ENCODE measurements at places on chromosomes 16 and 17.

DNA sequence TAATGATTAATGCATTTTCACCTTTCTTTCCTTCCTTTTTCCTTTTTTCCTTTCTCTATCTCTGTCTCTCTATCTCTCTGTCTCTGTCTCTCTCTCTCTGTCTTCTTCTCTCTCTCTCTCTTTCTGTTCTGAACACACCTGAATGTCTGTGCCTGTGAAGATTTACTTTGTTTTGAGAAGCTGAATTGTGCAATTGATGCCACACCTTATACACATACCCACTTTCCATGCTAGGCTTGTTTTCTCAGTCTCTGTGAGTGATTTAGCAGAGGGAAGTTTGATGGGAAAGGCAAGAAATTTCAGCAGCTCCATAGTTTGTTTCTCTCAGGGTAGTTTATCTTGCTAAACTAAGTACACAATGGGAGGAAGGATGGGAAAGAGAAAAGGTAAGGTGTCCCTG, 9.3 kb upstream of the CAPNS2 start:
- no peak for DNase-seq

DNA sequence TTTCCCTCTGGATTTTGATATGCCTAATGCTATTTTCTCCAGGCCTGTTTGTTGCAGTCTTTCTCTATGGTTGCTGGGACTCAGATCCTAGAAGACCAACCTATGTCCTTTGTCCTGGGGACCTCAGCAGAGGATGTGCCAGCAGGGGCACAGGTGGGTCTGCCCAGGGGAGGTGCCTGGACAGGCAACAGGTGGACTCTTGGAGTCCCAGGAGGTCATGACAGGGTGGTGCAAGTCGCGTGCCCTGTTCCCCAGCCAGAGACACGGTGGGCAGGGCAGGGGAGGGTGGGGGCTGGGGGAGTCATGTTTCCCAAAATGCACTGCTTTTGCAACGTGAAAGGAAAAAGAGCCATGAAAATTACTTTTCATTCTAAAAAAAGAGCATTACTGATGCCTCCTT, 26.3 kb upstream of the PLLP start:
- no peak for DNase-seq

DNA sequence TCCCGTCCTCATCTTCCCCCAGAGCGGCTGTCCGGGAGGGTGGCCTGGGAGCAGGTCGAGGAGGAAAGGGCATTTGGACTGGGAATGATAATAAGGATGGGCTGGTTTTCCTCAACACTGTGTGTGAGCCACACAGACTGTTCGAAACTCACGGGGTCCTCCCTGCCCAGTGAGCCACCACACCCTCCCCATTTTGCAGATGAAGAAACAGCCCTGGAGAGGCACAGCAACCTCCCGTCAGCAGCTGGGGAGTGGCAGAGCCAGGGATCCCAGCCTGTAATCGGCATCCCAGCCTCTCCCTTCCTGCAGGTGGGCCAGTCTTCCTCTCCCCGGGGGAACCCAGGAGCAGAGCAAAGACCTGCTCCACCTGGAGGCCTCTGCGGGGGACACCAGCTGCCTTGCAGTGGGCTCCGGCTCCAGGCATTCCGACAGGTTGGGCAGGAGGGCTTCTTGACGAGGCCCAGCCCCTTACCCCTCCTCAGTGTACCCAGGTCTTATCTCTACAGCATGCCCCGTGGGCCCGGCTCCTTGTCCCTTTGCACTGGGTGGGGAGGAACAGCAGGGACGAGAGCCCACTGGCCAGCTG, 23.8 kb downstream of the ENGASE start:
- no peak for DNase-seq

- no peak for DNase-seq
Observed at GRCh38 chr17:17721140-17721668, 39.9 kb downstream of the RAI1 start.

DNA sequence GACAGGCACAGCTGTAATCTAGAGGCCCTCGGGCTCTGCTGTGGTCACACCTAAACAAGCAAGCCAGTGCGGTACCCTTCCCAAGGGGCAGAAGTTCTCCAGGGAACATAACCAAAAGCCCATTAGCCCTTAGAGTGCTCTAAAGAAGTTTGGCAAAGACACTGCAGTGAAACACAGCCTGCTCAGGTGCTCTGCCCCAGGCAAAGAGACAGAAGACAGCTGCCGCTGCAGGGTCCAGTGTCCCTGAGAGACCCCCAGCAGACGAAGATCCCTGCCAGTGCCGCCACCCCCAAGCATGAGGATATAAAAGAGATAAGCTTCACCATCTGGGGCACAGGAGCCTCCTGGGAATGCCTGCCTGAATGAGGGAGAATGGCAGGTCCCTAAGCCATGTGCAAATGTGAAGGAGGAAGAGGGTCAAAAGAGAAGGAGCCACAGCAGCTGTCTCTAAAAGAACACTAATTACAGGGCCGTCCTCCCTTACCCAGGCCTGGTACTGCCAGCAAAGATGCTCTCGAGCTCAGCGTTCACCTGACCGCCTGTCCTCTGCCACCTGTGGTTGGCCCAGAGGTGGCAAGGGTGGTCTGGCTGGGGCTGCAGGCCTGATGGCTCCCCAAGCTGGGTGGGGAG, 29.7 kb downstream of the CUEDC1 start:
- peak; percentile 13 for DNase-seq

DNA sequence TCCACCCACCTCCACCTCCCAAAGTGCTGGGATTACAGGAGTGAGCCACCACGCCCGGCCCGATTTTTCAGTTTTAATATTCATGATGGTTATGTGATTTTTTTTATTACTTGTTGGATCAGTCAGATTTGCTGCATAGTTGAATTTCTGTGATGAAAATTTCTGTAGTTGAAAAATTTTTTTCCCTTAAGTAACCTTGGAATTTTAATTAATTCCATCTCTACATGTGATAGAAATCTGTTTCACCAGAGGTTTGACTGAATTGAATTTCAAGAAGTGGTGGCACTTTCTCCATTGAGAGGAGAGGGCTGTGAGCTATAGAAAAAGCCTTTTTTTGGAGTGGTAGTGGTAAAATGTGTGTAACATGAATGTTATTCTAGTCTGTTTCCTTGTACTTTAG, 24.7 kb downstream of the WIPF2 start:
- no peak for DNase-seq

DNA sequence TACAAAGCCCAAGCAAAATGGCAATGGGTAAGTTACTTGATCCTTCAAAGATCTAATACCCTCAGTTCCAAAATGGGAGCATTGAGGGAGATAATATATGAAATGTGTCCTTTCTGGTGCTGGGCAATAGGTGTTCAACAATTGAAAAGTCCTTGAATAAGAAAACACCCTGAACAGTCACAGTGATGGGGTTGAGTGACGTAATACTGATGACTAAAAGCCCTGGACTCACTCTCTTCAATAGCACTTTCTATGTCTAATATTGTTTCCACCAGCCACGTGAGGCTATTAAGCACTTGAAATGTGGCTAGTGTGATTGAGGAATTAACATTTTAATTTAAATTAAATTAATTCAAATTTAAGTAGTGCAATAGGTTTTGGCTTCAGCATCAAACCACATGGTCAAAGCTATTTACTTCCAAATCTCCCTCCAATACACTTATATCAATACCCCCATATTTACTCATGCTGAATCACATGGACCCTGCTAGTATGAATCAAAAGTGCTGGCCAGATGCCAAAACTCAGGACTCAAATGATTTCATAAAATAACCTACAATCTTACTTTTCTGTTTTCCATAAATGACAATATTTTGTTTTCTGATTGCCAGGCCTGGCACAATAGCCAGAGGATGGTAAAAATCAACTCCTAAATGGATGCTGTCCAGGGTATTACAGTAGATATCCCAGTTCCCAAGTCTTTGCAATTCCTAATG, 516.2 kb downstream of the HAPSTR1 start:
- no peak for DNase-seq

- no peak for DNase-seq
Observed at GRCh38 chr17:35146214-35146833, 1.3 kb upstream of the UNC45B start.

DNA sequence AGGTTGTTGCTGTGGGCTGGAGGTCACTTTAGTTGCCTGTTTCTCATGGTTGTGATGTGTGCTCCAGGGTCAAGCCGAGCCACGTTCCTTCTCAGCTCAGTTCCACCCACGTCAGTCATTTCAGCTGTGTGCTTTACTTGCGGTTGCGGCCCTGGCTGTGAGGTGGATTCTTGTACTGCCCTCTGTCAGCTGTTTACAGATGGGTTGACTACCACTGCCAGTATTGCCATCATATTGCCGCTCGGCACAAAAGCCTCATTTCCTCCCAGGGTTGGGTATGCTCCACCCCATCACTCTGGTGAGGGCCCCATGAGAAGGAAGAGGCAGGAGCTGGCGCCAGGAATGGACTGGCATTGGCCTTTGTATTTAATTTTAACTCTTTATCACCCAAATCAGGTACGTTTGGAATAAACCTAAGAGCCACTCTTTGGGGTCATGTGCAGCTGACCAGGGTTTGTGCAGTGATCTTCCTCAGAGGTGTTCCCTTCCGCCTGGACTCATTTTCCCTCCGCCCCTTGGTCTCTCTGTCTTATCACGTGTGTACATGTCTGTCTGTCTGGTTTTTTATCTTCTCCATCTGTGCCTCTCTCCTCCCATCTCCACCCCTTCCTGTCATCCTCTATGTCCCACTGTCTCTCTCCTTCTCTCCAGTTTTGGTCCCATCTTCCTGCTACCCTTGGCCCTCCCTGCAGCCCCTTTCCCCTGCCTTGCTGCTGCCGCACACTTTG, 25.0 kb downstream of the METTL22 start:
- no peak for DNase-seq
